ENCODE measurements at places on chromosomes 1 and 21.

DNA sequence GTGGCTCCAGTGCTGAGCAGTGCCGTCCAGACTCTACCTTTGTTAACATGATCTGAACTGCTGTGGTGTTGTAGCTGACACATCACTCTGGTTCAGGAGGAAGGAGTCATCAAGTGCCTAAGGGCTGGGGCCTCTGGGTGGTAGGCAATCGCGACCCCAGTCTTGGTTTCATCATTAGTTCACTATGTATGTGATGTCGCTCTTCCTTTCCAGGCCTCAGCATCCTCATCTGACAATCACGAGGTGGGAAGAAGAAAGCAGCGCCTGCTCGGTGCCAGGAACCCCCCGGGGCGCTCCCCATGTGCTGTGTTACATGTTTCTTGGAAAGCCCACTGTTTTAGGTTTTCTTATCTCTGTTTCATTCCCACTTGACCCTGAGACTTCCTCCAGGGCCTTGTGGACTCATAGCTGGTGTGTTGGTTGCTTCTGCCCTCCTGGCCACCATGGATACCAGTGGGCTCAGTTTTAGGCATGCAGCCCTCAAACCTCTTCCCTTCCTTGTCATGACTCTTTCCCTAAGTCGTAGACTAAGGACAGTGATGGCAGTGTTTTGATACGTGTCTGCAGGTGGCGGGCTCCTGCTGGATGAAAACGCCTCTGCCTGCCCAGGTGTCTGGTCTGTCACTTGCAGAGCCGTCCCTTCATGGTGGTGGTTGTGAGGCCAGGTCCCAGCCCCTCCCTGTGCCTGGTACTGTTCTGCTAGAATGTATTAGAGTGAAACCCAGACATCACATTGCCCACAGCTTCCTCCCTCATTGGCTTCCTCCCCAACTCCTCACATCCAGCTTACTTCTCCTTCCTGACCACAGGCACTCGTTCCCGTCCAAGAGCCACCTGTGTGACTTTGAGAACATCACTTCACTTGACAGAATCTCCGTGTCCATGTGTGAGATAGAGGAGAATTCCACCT is 17.2 kb upstream of the FOXO6 start:
- DNase-seq: no peak

DNA sequence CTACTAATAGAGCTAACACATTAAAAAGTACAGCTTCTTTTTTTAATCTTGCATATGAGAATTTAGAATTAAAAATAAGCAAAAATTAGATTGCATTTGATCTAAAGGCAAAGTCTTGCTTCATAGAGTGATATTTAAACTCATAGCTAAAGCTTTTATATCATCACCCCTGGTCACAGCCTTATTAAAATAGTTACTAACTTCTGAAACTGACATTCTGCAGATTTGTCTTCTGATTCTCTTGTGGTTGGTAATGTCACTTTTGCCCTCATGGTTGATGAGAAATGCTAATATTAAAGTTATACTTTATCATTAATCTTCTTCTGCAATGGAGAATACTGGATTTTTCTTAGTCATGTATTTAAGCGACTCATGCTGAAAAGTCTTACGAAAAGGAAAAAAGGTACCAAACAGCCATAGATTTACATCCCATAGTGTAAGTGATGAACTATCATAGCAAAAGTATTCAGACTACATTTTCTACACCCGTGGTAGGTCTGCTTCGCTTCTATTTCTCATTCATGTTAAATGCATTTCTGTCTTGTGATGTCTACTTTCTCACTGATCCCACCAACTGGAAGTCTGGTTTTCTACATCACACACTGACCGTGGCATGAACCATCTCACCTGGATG is 330.5 kb upstream of the B3GALT2 start:
- no peak for DNase-seq

- DNase-seq: no peak
These were observed 3.8 kb downstream of the SRSF11 start for GRCh38 chr1:70224954-70225353.

DNA sequence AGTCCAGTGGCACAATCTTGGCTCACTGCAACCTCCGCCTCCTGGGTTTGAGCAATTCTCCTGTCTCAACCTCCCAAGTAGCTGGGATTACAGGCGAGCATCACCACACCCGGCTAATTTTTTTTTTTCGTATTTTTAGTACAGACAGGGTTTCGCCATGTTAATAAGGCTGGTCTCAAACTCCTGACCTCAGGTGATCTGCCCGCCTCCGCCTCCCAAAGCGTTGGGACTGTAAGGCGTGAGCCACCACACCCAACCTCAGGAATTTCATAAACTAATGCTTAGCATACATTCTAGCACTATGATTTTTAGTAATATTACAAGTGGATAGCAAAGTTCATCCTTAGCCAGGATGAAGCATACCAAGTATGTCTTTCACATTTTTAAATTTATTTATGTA is 8.7 kb downstream of the DNAJC11 start:
- no peak for DNase-seq

GRCh38 chr21:30613836-30614235 is at the start of gene KRTAP6-1:
TSS of gene KRTAP6-1 (minus strand) at chr21:30613930. CDS start at chr21:30613904, 26 bp downstream.
- DNase-seq: no peak

DNA sequence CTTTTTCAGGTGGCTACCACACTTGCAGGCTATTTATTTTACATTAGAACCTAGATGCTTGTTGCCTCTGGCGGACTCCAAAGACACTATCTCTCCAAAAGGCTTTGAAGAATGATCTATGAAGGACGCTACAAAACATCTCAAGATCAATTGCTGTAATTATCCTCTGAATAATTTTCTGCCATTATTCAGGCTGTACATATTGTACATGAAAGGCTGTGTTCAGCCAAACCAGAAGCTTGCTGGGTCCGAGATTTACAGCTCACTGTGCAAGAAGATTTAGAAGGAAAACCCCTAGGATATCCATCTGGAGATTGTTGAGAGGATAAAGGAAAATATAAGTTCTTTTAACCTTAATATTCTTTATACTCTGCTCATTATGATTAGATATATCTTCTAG is 523.6 kb upstream of the PLXNA2 start:
- DNase-seq: no peak

DNA sequence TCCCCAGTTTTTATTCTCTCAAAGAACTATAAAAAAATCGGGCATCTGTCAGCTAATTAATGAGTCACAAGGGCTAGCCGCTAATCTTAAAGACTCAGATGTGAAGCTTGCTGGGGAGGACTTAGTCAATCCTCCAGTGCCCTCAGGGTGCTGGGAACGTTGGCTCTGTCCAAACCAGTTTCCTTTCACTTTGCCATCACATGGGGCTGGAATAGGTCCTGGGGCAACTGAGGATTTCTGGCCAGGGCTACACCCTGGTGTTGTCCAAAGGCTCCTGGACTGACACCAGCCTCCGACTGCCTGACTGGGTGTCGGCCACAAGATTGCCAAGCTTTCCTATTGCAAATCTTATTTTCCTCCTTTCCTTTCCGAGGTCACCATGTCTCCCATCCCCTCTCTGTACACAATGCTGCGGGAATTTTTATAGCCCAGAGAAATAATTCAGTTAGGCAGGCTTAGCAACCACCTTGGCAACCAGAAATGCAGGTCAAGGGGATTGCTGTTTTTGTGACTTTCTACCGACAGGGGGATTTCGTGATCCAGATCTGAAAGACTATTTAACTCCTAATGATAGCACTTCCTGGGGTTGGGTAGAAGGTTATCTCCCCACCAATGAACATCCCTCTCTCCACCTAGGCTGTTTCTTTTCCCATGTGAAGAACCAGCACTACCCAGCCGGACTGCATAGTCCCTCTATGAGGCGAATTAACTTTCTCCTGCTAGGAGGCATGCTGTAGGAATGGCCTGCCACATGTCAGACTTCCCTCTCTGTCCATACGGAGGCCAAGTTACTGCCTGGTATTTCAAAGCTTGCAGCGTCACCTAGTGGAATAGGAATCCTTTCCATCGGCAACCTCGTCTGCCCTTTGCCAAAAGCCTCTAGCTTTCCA is 29.9 kb upstream of the CTBS start:
- peak; percentile 47 for DNase-seq

DNA sequence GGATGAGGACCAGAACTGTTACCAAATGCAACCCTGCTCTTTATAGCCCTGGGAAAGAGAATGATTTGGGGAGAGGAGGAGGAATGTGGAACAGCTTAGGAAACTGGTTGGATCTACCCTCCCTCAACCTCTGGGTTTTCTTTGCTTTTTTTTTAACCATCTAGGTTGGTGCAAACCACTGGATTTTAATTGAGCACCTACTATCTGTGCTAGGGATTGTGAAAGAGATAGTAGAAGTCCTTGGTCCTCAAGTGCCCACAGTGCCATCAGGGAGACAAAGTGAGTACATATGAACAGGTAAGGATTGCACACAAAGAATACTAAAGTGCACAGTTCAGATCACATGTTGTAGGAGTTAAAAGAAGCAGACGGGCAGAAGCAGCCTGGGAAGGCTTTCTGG is 4.7 kb downstream of the TAGLN2 start:
- DNase-seq: no peak

GRCh38 chr1:155320661-155321617 is at the start of gene RUSC1:
TSS of gene RUSC1 (plus strand) at chr1:155320894. CDS start at chr1:155321774, 880 bp downstream.
- DNase-seq: peak; percentile 90

Measured in WTC11 (cell line).